Epithelial cell of alveolus of lung (primary cell): ENCODE measurements at places on chromosomes 1 and 21. TPM values are rescaled to one million over a fixed set of nuclear protein-coding genes. Genes with fewer than 3 reads are reported as not detected.

Gene TRAF3IP3
- 0.26 TPM in 1 of 2 replicates, not detected in the other for total RNA-seq

Gene KIRREL1
- total RNA-seq: 81.5 and 110 TPM in 2 replicates

Gene CNIH3
- total RNA-seq: 3.8 and 7.6 TPM in 2 replicates

Gene ABCG1
- 3.7 and 4.2 TPM in 2 replicates for total RNA-seq

Gene MFSD2A
- 0.32 and 10.3 TPM in 2 replicates for total RNA-seq

Gene MOB3C
- 5.9 and 8.8 TPM in 2 replicates for total RNA-seq

Gene ANKRD13C
- total RNA-seq: 12.3 and 19.0 TPM in 2 replicates

Gene MAP10
- 1.2 and 2.7 TPM in 2 replicates for total RNA-seq

Gene RHCE
- total RNA-seq: 0.56 and 1.3 TPM in 2 replicates

Gene HUNK
- not detected in 2 replicates for total RNA-seq

Gene RPE65
- 0.32 TPM in 1 of 2 replicates, not detected in the other for total RNA-seq

Gene PGLYRP4
- total RNA-seq: not detected in 2 replicates

Gene SELP
- not detected in 2 replicates for total RNA-seq

Gene SELENBP1
- 27.0 and 118 TPM in 2 replicates for total RNA-seq

Gene SPRR2E
- not detected in 2 replicates for total RNA-seq

Gene SH3BGR
- total RNA-seq: 1.2 and 4.3 TPM in 2 replicates

Gene UTS2
- total RNA-seq: not detected in 2 replicates

Gene CR1L
- not detected in 2 replicates for total RNA-seq

Gene PTPRF
- 59.1 and 98.5 TPM in 2 replicates for total RNA-seq

Gene DENND2C
- total RNA-seq: 0.08 and 1.2 TPM in 2 replicates

Gene NBPF10
- 0.96 and 1.0 TPM in 2 replicates for total RNA-seq

Gene CDK18
- 2.7 and 5.9 TPM in 2 replicates for total RNA-seq

Gene GBP5
- not detected in 2 replicates for total RNA-seq

Gene TAS1R2
- total RNA-seq: not detected in 2 replicates

Gene MAP3K21
- 0.24 and 0.78 TPM in 2 replicates for total RNA-seq

Gene LRRC38
- total RNA-seq: 0.39 TPM in 1 of 2 replicates, not detected in the other
